ENCODE measurements at places on chromosomes 3 and 15.

GRCh38 chr15:94792196-94792595 lies 560.8 kb downstream of the MCTP2 start:
- no peak for DNase-seq

GRCh38 chr15:89203705-89204273 lies 17.6 kb downstream of the RLBP1 start:
- no peak for DNase-seq

DNA sequence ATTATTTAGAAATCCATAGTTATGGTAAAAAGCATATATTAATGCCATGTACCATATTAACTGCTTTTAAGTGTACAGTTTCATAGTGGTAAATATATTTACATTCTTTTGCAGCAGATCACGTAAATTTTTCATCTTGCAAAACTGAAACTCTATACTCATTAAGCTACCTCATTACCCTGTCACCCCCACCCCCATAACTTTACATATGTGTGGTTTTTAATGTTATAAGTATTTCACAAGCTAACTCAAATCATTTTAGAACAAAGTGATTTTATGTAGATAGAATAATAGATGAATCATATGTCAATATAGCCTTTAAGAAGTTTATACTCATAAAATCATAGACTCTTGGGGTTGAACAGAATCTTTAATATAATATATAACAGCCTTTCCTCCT lies 7.1 kb upstream of the TP63 start:
- no peak for DNase-seq

GRCh38 chr3:50267280-50267913 lies 1.6 kb upstream of the SEMA3B start:
- peak; percentile 56 for DNase-seq

- no peak for DNase-seq
These were observed 128.0 kb upstream of the PROK2 start for GRCh38 chr3:71912839-71913495.

DNA sequence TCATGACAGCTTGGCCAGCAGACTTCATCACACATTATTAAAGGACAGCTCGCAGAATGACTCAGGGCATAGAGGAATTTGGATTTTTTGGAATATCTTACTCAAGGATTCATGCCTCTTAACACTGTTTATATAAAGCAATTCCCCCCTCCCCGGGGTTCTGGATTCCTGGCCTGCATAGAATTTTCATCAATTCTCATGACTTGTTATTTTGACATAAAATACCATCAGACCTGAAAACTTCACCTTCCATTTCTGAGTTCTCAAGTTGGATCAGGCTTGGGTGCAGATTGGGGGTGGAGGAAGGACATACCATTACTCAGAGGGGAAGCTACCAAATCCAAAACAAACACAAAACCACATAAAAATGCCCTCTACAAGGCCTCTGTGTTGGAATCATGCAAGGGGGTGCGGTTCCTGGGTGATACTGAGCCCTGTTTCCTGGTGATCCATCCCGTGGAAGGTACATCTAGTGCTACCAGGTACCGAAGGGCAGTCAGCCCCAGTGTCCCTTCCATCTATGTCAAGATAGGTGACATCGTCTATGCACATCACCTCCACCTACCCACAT lies 95.3 kb downstream of the DAPK2 start:
- peak; percentile 94 for DNase-seq

DNA sequence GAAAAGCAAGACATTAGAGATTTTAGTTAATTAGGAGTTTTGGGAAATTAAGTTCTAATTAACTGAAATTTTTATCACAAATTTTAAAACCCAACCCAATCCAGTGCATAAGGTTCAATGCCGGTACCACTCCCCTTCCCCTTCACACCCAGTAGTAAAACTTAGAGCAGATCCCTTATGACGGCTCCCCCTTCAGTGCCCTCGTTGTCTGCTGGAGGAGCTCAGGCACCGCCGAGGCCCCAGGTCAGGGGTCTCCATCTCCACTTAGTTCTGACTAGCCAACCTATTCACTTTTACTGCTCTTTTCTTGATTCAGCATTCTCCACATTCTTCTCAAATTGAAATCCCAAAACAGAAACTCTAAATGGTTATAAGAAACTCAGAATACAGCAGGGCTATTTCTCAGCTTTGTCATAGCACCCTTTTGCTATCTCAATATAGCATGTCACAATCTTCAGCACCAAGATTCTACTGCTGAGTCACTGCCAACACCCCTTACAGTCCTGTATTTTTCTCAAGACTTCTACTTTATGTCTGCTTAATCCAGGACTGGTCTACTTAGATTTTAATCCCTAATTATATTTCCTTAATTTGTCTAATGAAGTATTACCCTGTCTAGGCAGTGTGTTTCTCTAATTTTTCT lies 39.8 kb downstream of the TUBGCP4 start:
- DNase-seq, result peak; percentile 61

DNA sequence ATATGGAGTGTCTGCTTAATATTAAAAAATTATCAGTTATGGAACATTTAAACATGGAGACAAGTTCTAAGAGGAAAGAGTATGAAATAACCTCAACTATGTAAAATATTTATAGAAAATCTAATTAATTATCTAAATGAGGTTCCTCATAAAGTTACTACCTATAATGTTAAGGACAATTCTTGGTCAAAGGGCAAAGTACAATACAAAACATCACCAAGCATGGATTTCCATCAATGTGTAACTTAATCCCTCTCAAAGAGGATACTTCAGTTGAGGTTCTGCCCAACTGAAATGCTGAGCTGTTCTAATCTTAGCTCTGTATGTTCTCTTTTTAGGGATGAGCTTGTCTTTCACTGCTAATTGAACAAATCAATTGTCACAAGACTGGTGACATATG lies 56.0 kb upstream of the CHRM5 start:
- DNase-seq, result no peak

DNA sequence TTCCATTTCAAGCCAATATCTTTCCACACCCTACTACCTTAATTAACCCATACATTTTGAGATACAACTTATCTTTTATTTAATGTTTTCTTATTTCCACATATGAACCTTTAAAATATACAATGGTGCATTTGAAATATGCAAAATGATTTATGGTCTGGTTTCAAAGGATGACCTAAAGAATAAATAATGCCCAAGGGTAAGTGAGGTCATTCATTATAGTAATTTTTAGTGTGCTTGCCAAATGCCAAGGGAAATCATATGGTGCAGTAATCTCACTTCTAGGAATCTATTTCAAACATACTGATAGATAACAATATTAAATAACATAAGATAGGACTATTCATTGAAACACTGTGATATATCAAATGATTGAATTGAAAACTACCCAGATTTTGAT lies 1055.4 kb downstream of the AGBL1 start:
- no peak for DNase-seq

Data from EH (cell line).